NAMALWA (cell line): ENCODE measurements at places on chromosomes 7 and 10.

GRCh38 chr7:139181404-139181803 is 49.6 kb upstream of the UBN2 start:
- DNase-seq: no peak

DNA sequence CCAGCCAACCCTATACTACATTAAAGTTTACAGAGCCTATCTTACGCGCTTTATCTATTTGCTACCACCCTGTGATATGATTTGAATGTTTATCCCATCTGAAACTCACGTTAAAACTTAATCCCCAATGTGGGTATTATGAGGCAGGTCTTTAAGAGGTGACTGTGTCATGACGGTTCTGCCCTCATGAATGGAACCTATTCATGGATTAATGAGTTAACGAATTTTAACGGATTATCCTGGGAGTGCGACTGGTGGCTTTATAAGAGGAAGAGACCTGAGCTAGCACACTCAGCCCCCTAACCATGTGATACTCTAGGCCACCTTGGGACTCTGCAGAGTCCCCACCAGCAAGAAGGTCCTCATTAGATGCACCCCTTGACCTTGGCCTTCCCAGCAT is 37.8 kb downstream of the SRPK2 start:
- DNase-seq: no peak

DNA sequence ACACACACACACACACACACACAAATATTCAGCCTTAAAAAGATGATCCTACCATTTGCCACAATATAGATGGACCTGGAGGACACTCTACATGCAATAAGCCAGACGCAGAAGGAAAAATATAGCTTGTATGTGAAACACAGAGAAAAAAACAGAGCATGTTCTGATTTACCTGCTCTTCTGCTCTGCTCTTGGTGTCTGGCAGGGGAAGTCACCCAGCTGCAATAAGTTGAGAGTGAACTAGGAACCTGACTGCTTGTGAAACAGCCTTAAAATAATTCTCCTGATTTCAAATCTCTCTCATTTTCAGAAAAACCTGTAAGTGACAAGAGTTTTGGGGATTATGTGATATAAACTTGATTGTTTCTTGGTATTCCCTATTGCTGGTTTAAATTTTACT is 31.0 kb upstream of the KCND2 start:
- no peak for DNase-seq

DNA sequence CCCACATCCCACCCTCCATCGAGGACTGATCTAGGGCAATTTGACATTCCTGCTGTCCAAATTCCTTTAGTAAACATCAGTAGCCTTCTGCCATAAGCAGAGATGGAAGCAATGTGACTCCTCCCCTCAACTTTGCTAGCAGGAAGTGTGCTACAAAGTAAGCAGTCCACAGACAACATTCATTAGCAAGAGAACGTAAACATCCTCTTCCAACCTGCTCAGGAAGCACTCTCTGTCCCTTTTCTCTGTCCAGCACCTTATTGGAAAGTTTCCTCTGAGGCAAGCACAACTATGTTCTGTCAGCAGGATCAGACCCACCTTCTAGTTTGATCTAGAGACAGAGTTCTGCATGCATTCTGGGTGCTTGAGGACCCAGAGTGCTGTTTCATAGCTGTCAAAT is 48.1 kb upstream of the LRGUK start:
- DNase-seq: no peak

GRCh38 chr7:69780379-69780778 is 182.1 kb downstream of the AUTS2 start:
- no peak for DNase-seq

- DNase-seq: no peak
Measured at GRCh38 chr10:104323760-104324201, 14.5 kb downstream of the ITPRIP start.

GRCh38 chr7:150565239-150565638 is 2.0 kb upstream of the GIMAP4 start:
- no peak for DNase-seq

DNA sequence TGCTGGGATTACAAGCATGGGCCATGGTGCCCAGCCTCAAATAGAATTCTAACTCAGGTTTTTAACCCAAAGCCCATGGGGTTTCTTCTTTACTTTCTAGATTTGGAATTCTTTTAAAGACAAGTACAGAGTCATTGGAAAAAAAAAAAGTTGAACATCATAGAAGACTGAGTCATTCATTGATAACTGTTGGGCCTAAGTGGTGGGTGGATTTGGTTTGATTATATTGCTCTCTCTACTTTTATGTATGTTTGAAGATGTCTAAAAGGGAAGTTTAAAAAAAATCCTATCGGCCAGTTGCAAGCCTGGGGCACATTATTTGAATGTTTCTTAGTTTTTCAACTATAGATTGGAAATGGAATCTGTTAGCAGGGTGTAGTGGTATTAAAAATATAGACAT is 49.7 kb downstream of the INPP5F start:
- DNase-seq: no peak

DNA sequence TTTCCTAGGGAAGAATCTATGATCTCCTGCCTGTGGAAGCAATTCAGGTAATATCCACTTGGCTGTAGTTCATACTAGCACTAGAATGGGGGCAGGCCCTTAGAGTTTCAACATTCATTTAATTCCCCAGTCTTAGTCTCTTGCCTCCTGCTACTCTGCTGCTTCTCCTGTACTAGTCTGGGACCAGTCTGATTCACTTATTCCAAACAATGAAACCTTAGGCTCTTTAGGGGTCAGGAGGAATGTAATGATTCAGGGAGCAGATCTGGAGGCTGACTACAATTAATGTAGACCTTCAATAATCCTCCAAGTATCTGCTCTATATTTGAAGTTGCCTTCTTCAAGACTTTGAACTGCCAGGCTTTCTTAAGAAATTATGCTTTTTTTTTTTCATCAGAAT is 101.8 kb downstream of the GNAT3 start:
- no peak for DNase-seq

GRCh38 chr10:18500576-18500975 is 150.8 kb downstream of the NSUN6 start:
- no peak for DNase-seq

DNA sequence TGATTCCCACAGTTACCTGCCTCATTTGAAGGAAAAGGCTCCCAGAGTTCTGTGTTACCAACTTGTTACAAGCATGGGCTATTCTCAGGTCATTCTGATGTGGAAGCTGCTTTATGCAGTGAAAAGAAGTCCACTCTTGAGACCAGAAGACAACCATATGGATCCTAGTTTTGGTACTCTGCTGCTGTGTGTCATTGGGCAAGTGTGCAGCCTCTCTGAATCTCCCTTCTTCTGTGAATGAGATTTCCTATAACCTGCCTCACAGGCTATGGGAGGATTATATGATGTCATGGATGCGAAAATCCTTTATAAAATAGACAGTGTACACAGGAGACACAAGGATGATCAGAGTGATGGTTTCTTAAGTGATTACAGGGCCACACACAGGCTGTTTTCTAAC is 166.1 kb downstream of the ARID5B start:
- no peak for DNase-seq

DNA sequence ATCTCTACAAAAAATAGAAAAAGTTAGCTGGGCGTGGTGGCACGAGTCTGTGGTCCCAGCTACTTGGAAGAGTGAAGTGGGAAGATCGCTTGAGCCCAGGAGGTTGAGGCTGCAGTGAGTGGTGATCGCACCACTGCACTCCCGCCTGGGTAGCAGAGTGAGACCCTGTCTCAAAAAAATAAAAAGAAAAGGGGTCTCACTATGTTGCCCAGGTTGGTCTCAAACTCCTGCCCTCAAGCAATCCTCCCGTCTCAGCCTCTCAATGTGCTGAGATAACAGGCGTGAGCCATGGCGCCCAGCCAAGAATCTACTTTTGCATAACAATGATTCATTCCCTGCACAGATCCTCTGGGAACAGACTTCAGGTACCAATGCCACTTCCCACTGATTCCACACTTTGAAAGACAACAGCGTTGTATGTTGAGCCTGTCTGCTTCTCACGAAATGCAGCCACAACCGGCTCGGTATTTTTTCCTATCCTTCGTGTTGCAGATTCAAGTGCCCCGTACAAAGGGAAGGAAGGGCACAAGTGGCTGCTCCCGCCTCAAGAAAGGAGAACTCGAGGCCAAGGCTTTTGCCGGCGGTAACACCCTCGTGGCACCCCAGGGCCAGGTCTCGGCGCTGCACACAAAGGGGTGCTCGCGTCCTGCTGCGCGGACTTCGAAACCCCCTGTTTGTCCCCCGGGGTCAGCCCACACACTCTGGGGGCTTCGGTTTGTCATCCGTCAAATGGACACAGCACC is 745 bp downstream of the DAGLB start:
- peak; percentile 80 for DNase-seq

GRCh38 chr7:388023-388960 is 98.3 kb downstream of the FOXL3 start:
- no peak for DNase-seq

GRCh38 chr7:17158261-17158660 is 140.2 kb upstream of the AHR start:
- no peak for DNase-seq

DNA sequence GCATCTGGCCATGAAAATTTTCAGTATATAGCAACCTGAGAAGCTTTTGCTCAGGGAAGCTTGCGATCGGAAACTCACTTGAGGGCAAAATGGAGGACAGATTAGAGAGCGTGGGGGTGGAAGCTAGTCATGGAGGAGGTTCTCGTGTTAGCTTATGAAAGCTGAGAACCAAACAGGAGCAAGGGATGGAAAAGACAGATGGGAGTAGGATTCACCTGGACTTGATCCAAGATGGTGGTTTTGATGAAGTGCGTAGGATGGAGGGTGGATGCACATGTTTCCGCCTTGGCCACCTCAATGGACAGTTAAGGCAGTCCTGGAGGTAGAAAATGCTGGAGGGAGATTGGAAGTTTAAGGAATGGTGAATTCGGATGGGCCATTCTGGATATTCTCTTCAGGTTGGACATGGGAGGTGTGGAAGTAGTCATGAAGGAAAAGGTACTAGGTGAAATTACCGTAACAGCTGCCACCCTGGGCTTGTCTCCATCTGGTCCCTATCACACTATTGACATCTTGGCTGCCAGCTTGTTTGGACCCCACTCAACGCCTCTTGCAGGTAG is 6.3 kb upstream of the C10orf95 start:
- DNase-seq: no peak

- DNase-seq: no peak
Measured at GRCh38 chr10:18226336-18226735, 86.1 kb downstream of the CACNB2 start.

DNA sequence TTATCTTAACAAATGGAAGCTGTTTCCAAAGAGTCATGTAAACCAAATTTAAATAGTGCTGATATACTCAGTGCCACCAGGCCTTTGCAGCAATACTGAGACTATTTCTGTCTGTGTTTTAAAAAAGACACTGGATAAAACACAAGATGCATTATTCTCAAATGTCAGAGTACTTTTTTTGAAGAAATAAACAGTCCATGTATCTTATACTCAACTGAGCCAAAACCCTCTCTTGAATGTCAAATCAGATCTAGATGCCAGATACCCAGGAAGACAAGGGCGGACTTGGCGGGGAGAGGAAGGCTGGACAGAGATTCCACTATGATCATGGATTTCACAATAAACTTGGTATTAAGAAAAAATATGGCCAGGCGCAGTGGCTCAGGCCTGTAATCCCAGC is 127.6 kb downstream of the COBL start:
- no peak for DNase-seq

GRCh38 chr7:107726356-107727130 is 17.4 kb upstream of the CBLL1 start:
- DNase-seq: no peak

DNA sequence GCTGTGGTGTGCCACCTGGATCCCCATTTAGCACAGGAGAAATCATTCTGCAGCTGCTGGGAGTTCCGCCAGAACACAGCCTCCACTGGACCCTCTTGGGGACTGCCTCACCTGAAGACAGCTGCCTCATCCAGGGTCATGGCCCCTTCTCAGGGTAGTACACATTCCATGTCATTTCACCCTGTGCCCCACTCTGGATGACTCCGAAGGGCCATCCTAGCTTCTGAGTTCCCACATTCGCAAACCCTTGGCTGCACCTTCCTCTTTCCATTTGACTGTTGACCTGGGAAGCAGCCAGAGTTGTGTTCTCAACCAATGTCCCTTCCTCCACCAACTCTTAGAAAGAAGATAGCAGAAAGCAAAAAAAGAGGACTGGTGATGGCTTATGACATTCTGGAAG is 125.6 kb upstream of the TBX20 start:
- DNase-seq: no peak

GRCh38 chr7:92095380-92095779 is 38.9 kb downstream of the CYP51A1 start:
- no peak for DNase-seq

- no peak for DNase-seq
Measured at GRCh38 chr7:133330085-133330484, 77.2 kb downstream of the EXOC4 start.

DNA sequence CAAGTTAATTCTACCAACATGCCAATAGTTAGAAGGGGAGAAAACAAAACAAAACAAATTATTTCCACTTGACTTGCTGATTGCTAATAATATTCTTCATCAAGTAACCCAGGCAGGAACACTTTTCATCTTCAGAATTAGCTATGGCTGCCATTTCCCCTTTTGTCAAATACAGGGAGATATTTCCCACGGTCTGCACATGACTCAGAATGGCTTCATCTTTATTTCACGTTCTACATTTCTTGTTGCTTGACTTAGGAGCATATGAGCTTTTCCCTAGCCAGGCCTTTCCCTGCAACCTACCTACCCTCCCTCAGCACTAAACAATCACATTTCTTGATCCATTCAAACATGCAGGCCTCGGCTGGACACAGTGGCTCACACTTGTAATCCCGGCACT is 6.5 kb downstream of the CPVL start:
- no peak for DNase-seq

GRCh38 chr10:90204131-90204955 is 503.0 kb downstream of the KIF20B start:
- DNase-seq: no peak

DNA sequence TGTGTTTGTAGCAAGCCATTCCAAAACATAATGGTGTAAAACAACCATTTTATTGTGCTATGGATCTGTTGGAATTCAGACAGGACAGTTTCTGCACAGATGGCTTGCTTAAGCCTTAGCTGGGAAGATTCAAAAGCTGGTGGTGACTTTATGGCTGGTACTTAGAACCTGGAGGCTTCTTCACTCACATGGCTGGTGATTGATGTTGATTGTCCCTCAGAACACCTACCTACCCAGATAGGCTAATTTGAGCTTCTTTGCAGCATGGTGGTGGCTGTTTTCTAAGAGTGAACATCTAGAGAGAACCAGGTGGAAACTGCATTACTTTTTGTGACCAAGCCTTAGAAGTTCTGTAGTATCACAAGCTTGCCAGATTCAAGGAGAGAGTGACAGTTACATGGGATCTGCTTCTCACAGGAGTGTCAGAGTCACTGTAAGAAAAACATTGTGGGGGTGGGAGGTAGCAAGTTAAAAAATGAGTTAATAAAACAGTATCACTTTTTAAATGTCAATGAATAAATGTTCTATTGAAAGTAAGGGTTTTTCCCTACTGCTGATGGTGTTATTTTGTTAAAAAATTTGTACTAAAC is 7.1 kb downstream of the R3HCC1L start:
- no peak for DNase-seq

DNA sequence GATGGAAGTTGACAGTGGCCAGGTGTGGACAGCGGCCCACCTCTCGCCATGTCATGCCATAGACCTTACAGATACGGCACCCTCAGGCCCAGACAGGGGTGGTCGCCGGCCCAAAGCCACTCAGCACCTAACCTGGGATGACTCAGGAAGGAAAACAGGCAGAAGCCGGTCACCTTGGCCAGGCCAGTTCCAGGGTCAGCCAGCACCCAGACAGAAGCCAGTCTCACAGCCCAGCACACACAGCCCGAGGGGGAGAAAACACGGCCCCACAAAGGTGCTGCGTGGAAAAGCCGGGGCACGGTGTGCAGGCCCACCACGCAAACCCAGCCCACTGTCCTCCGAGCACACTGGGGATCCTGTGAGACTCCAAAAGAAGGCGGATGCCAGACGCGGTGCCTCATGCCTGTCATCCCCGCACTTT is 95.2 kb upstream of the DNAAF5 start:
- DNase-seq: no peak
